Common myeloid progenitor, CD34-positive (primary cell): ENCODE measurements at places on chromosomes 2 and 18.

DNA sequence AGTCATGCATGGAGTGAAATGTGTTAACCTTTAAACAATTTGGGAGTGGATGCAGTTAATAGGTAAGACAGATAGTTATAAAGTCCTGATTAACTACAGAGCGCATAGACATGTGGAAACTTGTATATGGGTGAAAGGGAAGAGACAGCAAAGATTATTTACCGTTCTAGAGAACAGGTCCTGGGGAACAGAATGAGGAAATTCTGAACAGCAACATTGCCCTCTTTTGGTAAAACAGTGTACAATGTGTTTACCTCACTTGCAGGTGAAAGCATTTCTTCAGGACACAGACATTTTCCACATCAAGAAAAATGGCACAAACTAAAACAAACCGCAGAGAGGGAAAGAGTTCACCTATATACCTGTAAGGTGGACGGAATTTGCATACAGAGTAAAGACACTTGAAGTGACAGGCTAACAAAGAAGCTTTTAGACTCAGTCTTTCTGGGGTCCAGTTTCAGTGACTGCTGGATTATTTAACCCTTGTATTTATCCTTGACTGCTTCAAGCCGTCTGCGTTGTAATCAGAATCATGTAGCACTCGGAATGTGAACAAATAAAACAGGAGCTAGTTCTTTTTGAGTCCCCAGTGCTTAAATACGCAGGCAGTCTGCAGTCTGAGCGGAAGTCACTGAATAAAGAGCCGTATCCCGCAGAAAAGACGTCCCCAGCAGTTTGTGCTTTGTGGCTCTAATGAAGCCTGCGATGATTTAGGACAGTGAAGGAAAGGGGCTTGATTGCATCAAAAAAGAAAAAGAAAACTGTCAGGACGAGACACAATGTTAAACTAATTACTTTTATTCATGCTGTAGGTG is 364.8 kb upstream of the GALNT5 start:
- no peak overlapping the region for H3K27ac ChIP-seq
- peaks cover 8% of the 10 kb centered on the region for H3K27me3 ChIP-seq
- no peak overlapping the region for H3K4me3 ChIP-seq

DNA sequence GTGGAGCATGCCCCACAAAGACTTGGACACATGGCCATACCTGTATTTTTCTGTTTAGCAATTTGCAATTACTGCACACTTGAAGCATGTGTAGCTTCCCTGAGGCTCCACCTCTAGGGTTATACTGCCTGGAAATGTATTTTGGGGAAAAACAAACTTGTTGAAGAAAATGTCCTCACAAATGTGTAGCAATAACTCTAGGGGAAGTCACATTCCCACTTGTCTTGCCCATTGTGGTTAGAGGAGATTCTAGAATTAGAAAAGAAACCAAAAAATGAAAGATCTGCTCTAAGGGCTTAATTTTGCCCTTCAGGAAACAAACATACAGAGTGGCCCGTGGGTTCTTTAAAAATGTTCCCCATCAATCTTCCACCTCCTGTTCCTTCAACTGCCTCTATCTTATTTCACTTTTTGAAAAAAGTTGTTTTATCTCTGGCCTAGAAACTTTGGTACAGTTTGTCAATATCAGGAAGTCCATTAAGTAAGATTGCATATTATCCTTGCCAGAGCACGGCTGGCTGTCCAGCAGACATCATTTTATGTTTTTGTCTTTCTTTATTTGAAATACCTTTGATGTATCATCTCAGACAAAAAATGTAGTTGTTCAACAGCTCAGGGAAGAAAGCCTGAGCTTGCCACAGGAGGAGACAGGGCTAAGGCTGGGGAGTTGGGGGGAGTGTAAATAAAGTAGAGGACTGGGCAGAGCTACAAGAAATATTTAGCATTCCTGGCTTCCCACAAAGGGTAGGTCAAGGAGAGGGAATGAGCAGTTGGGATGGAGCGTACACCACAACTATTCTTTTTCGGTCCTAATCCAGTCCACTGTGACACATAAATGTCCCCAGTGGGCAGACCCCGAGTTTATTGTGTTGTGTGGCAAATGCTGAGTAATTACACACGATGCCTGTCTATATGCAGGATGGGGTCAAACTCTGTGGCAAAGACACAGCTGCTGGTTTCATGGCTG is 96.8 kb upstream of the CDC42EP3 start:
- no peaks in the 10 kb centered on the region for H3K36me3 ChIP-seq
- peaks cover 30% of the 10 kb centered on the region for H3K4me1 ChIP-seq
- H3K4me3 ChIP-seq, result no peak overlapping the region
- H3K27ac ChIP-seq, result no peak overlapping the region
- H3K27me3 ChIP-seq, result no peaks in the 10 kb centered on the region

- no peak overlapping the region for H3K4me3 ChIP-seq
- H3K36me3 ChIP-seq, result peaks cover 25% of the 10 kb centered on the region
- no peak overlapping the region for H3K27ac ChIP-seq
- no peak for DNase-seq
- H3K4me1 ChIP-seq, result peaks cover 2% of the 10 kb centered on the region
Measured at GRCh38 chr2:227347117-227347516, 22.1 kb downstream of the MFF start.

- DNase-seq, result no peak
- no peaks in the 10 kb centered on the region for H3K4me1 ChIP-seq
- H3K36me3 ChIP-seq, result no peaks in the 10 kb centered on the region
Measured at GRCh38 chr2:133841900-133842299, 273.6 kb upstream of the NCKAP5 start.

- no peaks in the 10 kb centered on the region for H3K36me3 ChIP-seq
- no peaks in the 10 kb centered on the region for H3K4me1 ChIP-seq
- DNase-seq, result no peak
- H3K27me3 ChIP-seq, result no peaks in the 10 kb centered on the region
- H3K4me3 ChIP-seq, result no peak overlapping the region
Measured at GRCh38 chr2:121868652-121869051, 113.2 kb downstream of the TSN start.

DNA sequence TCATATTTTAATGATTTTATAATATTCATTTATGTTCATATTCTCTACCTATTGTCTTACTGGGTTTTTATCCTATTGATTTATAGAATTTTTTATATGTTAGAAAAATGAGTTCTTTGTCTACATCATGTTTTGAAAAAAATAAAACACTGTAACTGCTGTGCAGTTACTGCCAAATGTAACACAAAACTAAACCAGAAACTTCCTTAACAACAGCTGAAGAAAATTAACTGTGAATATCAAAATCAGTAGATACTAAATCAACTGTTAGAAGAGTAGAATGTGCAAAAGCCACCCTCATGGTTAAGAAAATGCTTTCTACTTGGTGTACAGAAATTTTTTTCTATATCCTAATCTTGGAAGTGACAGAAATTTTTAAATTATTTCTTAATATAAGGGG is 69.5 kb downstream of the PTRHD1 start:
- H3K27ac ChIP-seq, result no peak overlapping the region
- H3K4me1 ChIP-seq, result no peaks in the 10 kb centered on the region
- no peaks in the 10 kb centered on the region for H3K27me3 ChIP-seq
- H3K4me3 ChIP-seq, result no peak overlapping the region
- peaks cover 8% of the 10 kb centered on the region for H3K36me3 ChIP-seq
- DNase-seq, result no peak

GRCh38 chr18:80246445-80247392 is 595 bp downstream of the PARD6G start:
- H3K27me3 ChIP-seq, result no peaks in the 10 kb centered on the region
- H3K4me3 ChIP-seq, result peak overlapping the region; percentile 66
- H3K4me1 ChIP-seq, result no peaks in the 10 kb centered on the region
- H3K36me3 ChIP-seq, result no peaks in the 10 kb centered on the region
- DNase-seq, result no peak

- H3K4me3 ChIP-seq, result no peak overlapping the region
- no peak overlapping the region for H3K27ac ChIP-seq
- no peaks in the 10 kb centered on the region for H3K36me3 ChIP-seq
- no peaks in the 10 kb centered on the region for H3K27me3 ChIP-seq
- no peaks in the 10 kb centered on the region for H3K4me1 ChIP-seq
- DNase-seq, result no peak
Measured at GRCh38 chr2:19547321-19547720, 188.9 kb upstream of the OSR1 start.

DNA sequence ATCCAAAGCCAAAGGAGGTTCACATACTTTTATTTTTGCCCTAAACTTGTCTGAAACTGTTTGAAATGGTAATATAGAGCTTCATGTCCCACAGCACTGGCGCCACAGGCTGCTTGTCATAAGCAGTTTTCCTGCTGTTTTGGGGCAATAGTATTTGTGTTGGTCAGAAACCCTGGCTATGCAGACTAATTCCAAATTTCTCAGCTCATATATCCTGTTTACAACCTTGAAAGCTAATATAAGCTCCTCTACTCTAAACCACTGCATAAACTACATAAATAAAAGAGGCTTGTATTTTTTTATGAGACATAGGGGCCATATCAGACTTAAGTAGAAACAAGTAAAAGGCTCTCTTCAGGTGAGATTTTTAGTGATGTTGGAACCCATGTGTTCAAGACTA is 736.8 kb upstream of the ID2 start:
- DNase-seq, result no peak
- no peak overlapping the region for H3K27ac ChIP-seq
- H3K4me1 ChIP-seq, result peaks cover 4% of the 10 kb centered on the region
- no peaks in the 10 kb centered on the region for H3K36me3 ChIP-seq
- H3K4me3 ChIP-seq, result no peak overlapping the region

DNA sequence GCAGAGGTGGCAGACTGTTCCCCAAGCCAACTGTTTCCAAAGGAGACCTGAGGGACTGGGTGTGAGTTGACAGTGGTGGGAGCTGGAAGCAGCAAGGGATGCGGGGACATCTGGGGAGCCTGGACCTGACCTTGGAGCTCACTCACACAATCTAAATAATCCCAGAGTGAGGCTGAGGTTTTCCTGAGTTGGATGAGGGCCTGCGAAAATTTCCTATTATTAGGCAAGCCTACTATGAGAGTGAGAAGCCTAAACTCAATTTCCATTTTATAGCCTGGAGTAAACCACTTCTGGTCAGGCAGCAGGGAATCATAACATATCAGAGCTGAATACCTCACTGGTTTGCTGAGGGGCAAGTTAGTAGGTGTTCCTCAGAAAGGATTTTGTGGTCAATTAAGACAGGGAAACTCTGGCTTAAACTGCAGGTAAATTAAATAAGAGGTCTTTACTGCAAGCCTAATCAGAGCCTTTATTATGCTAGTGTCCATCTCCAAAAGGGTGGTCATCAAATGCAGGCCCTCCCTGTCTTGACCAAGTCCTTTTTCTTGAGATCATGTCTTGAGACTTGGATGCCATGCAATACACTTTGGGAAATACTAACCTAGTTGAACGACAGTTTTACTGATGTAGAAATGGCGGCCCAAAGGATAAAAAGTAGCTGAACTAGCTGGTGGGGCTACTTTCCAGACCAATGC is 1.7 kb upstream of the COX5B start:
- H3K36me3 ChIP-seq, result peaks cover 8% of the 10 kb centered on the region
- H3K27ac ChIP-seq, result no peak overlapping the region
- H3K4me3 ChIP-seq, result no peak overlapping the region
- H3K4me1 ChIP-seq, result peaks cover 19% of the 10 kb centered on the region
- no peak for DNase-seq

DNA sequence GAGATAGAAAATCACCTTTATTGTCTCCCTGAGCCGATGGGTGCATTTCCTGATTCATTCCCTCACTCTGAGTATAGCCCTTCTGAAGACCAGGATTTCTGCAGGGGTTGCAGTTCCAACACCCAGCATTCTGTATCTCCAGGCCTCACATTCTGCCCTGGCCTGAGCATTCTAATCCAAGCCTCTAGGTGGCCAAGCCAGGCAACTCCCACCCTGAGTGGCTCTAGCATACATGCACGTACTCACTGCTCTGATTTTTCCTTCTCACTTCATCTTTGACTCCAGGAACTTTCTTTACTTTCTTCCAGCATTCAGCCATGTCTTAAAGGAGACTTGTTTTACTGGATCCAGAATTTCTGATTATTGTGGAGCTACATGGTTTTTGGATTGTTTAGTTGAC is 100.7 kb upstream of the STK39 start:
- H3K27ac ChIP-seq, result no peak overlapping the region
- peak; percentile 42 for DNase-seq
- H3K4me3 ChIP-seq, result no peak overlapping the region
- peaks cover 5% of the 10 kb centered on the region for H3K4me1 ChIP-seq
- no peaks in the 10 kb centered on the region for H3K27me3 ChIP-seq

DNA sequence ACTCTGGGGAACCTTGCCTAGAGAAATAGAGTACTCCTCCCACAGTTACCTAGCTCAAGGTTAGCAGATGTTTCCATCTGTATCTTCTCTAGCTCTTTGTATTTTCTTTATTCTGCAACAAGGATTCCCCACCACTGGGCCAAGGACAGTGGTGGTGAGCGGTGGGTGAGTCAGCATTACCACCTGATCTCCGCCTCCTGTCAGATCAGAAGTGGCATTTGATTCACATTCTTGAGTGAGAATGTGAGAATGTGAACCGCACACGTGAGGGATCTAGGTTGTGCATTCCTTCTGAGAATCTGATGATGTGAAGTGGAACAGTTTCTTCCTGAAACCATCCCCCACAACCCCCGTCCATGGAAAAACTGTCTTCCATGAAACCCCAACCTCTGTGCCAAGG is 9.0 kb downstream of the EPB41L3 start:
- H3K4me3 ChIP-seq, result no peak overlapping the region
- no peaks in the 10 kb centered on the region for H3K4me1 ChIP-seq
- no peaks in the 10 kb centered on the region for H3K36me3 ChIP-seq
- H3K27me3 ChIP-seq, result no peaks in the 10 kb centered on the region
- DNase-seq, result no peak
- H3K27ac ChIP-seq, result no peak overlapping the region

DNA sequence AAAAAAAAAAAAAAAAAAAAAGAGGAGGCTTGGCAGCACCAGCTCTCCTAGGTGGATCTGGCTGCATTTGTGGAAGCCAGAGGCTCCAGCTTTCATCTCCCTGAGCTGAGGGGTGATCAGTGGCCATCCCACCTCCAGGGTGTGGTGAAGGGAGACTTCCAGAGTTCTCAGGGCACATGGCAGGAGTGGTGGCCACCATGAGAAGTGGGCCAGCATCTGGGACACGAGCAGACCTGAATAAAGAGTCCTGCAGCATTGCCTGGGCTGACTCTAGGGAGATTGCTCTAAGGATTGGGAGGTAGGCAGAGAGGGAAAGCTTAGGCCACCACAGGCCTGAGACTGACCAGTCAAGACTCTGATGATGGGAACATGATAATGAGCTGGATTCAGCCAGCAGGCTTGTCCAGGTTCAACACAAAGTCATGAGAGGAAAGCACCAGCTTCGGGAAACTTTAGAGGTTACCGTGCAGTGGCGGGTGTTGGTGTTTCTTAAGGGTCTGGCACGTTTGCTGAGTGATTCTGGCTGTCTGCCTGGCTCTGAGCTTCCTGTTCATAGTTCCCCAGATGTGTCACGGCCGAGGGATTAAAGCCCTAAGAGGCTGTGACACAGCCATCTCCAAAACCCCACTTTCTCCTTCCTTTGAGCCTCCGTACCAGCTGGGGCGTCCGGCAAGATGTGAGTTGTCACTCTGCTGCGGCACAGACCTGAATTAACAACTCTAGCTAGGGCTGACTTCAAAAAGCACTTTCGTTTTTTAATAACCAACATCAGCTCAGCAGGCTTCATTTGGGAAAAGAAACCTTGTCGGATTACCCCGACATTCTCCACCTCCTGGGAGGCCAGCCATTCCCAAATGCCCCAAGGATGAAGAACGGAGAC is 38.3 kb upstream of the IL1R1 start:
- H3K27me3 ChIP-seq, result no peaks in the 10 kb centered on the region
- peak; percentile 83 for DNase-seq
- no peaks in the 10 kb centered on the region for H3K36me3 ChIP-seq
- H3K27ac ChIP-seq, result no peak overlapping the region
- H3K4me3 ChIP-seq, result peak overlapping the region; percentile 24

GRCh38 chr2:211133766-211134165 is 577.4 kb downstream of the CPS1 start:
- DNase-seq, result no peak
- H3K36me3 ChIP-seq, result no peaks in the 10 kb centered on the region
- no peak overlapping the region for H3K27ac ChIP-seq
- H3K4me3 ChIP-seq, result no peak overlapping the region
- H3K27me3 ChIP-seq, result no peaks in the 10 kb centered on the region
